Cortex of kidney (tissue), 1 donor: ENCODE measurements at places on chromosomes 13 and 19.

DNA sequence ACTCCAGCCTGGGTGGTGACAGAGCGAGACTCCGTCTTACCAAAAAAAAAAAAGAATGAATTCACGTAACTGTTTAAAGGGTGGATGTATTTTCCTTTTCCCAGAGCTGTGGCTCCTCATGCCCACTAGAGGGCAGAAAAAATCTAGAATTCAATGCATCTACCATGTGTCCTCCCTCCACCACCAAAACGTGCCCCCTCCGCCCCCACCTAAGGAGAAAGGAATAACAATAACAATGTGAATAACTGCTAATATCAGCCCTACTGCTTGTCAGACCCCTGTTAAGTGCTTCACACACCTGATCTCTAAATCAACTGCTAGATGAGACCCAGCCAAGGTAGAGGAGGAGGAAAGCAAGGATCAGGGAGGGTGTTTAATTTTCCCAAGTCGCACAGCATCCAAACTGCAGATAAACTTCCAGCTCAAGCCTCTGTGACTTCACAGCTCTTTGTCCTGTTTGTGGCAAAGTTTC, 20.2 kb upstream of the PNMA8B start:
- no peak for DNase-seq

- no peak for DNase-seq
Measured at GRCh38 chr19:40529093-40529954, 47.3 kb upstream of the SHKBP1 start.

GRCh38 chr13:70784207-70784989, 676.1 kb upstream of the KLHL1 start:
- no peak for DNase-seq

DNA sequence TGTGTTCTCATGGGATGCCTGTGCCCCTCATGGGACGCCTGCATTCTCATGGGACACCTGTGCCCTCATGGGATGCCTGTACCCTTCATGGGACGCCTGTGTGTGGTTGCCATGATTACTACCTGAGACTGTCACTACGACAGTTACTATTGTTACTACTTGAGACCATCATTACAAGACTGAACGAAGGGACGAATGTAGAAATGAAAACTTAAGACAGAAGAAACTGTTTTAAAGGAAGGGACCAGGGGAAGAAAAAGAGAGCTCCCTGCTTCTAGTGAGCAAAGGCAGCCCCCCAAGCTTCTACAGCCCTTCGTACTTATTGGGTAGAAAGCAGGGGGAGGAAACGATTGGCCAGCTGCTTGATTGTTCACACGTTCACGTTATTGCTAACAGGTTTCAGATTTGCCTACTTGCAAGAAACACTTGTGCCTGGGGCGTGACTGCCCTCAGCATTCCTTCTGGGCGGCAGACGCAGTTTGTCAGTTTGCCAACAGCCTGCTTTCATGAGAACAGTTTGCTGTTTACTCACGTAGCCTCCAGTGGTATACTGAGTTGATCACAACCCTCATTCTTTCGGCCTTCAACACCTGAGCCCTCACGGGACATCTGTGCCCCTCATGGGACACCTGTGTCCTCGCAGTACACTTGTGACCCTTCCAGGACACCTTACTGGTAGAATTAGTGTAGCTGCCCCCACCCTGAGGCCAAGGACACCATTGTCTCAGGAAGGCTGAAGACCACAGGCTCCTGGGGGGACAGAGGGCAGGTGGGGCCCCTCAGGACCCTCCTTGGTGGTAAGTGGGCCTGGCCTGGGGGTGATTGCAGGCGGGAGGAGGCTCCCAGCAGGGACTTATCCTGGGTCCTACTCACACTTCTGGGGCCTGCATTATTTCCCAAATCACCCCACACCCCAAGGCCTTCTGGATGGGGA, 2.5 kb upstream of the S1PR4 start:
- DNase-seq = no peak

DNA sequence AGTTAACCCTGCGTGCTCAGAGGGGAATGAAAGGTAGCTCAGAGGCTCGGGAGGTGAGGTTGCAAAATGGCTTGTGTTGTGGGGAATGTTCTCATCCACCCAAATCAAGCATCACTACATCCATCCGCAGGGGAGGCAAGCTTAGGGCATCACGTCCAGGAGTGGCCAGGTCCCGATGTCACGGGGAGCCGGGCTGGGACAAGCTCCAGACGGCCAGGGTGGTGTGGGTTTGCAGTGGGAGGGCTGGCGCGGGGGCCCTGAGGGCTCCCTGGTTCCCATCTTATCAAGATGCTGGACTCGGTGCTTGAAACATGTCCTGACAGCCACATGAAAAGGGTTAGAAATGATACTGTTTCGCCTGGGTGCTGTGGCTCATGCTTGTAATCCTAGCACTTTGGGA, 25.8 kb downstream of the EPN1 start:
- DNase-seq = no peak

DNA sequence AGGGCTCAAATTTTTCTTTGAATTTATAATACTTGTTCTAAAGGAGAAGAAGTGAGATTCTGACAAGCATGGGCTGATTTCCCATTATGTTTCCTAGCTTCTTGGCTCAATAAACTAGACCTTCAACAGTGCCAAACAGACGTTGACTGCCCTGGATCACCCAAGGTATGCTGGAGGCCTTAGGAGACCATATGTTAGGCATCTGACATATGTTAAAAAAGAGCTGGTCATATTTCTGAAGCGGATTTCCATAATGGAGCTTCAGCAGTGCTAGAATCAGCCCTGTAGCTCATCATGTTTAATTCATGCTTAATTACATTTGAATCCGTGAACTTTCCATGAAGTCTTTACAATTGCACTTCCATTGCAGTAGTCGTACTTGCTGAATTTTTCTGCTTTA, 653.3 kb downstream of the DIAPH3 start:
- no peak for DNase-seq

DNA sequence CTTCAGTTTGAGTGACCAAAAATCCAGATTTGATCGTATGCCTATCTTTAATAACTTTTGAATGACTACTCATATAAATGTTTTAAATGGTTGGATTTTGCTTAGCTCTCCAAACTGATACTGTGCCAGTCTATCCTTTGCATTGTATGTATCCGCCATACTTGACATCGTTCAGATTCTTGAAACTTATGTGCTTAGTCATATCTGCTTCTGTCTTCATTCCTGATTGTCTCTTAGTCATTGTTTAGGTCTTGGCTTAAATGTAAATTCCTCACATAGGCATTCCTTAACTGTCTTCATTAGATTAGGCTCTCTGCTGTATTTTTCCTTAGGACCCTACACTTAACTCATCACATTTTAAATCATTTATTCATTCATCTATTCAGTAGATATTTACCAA, 126.0 kb downstream of the PCCA start:
- no peak for DNase-seq
